NCI-H510A (cell line): ENCODE measurements at places on chromosomes 3 and 15.

GRCh38 chr3:151816091-151816604 lies 2.2 kb downstream of the AADAC start:
- DNase-seq: peak; percentile 11

DNA sequence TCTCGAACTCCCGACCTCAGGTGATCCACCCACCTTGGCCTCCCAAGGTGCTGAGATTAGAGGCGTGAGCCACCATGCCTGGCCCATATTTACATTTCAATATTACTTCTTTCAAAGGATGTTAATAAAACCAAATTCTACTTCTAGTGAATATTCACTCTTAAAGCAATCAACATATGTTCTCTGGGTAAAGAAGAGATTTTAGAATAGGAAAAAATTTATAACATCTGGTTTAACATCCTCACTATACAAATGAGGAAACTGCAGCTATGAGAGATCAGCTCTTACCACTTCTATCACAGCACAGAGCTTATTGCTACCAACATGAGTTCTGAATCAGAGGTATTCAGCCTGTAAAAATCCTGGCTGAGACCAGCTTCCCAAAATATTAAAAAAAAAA lies 48.7 kb downstream of the IL17RD start:
- DNase-seq: no peak

- no peak for DNase-seq
These were observed 8.6 kb downstream of the SLC6A1 start for GRCh38 chr3:11001020-11001657.

GRCh38 chr15:65824941-65825544 lies 33.0 kb upstream of the DENND4A start:
- DNase-seq: no peak

- DNase-seq: no peak
These were observed 14.8 kb upstream of the SEMA5B start for GRCh38 chr3:123042413-123042812.

GRCh38 chr3:44477312-44478030 lies at the start of gene ZNF445:
Gene ZNF445, minus strand, starts transcription at chr3:44477670. Its CDS starts 22,121 bp downstream, at chr3:44455549.
- peak; percentile 44 for DNase-seq

GRCh38 chr15:39919748-39920509 lies at the start of gene GPR176:
Gene GPR176, minus strand, starts transcription at chr15:39920266. Its CDS starts 240 bp downstream, at chr15:39920026.
- DNase-seq: peak; percentile 22
